ENCODE measurements at places on chromosomes 13 and 19.

DNA sequence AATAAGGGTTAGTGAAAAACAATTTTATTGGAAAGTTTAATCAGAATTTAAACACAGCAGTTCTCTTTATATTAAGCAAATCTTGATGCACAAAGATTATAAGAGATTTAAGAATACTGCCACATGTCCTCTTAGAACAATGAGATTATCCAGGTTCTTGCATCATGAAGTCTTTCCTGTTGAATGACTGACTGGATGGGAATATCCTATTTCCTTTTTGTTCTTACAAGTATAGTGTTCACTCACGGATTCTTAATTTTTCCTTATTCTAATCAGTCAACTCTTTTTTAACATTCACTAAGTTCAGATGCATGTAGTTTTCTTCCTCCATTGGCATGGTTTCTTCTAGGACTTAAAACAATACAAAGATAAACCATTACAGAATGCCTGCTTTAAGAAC, 10.1 kb downstream of the URI1 start:
- DNase-seq, result no peak

GRCh38 chr13:61383111-61383510, 32.5 kb downstream of the PCDH20 start:
- no peak for DNase-seq

GRCh38 chr13:110320645-110321044, 13.6 kb downstream of the COL4A2 start:
- DNase-seq, result no peak

GRCh38 chr13:95530178-95530577, 22.3 kb upstream of the CLDN10 start:
- DNase-seq, result peak; percentile 80

DNA sequence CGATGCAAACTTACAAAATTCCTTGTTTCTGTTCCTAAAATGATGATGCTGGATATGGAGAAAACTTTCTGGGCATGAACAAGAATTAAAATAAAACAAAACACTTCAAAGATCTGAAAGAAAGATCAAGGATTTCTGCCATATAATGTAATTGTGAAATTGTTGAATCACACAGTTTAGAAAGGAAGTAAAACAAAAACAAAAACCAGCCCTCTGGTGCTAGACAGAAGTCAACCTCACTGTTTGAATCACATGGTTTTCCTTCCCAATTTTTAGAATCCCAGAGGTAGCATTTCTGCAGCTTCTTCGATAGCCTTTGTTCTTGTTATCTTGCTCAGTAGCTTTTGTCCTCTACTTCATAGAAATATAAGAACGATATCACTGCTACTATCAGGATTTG, 118.2 kb upstream of the ARGLU1 start:
- DNase-seq, result no peak

- DNase-seq, result peak; percentile 39
These were observed 107.8 kb upstream of the TNFSF11 start for GRCh38 chr13:42466123-42466522.

DNA sequence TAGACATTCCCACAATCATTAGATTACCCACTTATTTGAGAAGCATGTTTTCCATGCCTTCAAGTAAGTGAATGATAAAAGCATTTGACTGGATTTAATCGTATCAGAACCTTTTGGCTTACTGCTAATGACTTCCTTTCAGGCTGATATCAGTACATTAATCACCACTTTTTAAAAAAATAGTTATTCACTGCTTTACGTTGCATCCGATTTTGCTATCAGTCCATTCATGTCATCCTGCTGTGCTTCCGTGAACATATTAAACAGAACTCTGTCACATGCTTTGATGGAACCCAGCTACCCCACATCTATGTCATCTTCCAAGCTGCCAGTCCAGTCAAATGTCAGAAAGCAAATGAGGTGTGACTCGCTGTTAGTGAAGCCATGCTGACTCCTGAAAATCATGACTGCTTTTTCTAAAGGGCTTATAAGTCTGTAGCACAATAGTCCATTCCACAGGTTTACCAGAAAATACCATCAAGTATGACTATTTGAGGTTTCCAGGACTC, 440.9 kb downstream of the IRS2 start:
- DNase-seq, result no peak

- DNase-seq, result no peak
These were observed 8.1 kb downstream of the MRPL4 start for GRCh38 chr19:10260141-10260584.

- peak; percentile 21 for DNase-seq
These were observed 69.6 kb downstream of the ARHGEF7 start for GRCh38 chr13:111184458-111185401.

- DNase-seq, result peak; percentile 60
These were observed at the start of gene ALOX5AP for GRCh38 chr13:30735025-30735871. Gene ALOX5AP, plus strand, starts transcription at chr13:30735543. Its CDS starts 63 bp downstream, at chr13:30735606.

GRCh38 chr19:41565379-41565720, 10.6 kb upstream of the CEACAM21 start:
- no peak for DNase-seq

DNA sequence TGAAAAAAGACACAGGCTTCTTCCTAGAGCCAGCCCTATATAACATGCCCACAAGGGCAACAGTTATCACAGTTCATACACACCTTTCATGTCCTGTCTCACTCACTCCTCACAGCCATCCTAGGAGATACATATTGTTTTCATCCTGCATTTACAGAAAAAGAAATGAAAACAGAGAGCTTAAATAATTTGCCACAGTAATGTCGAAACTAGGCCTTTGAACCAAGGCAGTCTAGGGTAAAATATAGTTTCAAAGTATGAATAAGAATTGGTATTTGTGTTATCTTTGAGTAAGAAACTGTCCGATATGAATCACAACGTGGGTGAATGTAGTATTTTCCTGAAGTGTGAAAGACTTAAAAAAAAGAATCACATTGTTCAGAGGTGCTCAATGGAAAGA, 26.8 kb downstream of the CLDN10 start:
- DNase-seq, result no peak

GRCh38 chr13:114258589-114258988, 22.8 kb upstream of the UPF3A start:
- DNase-seq, result no peak

- no peak for DNase-seq
These were observed 14.8 kb downstream of the CEBPG start for GRCh38 chr19:33388231-33388724.

GRCh38 chr13:72970301-72970880, 88.4 kb upstream of the KLF5 start:
- no peak for DNase-seq

- no peak for DNase-seq
These were observed 223.1 kb upstream of the TSHZ3 start for GRCh38 chr19:31572102-31572975.

- no peak for DNase-seq
These were observed 352.0 kb downstream of the FGF14 start for GRCh38 chr13:102049853-102050252.

DNA sequence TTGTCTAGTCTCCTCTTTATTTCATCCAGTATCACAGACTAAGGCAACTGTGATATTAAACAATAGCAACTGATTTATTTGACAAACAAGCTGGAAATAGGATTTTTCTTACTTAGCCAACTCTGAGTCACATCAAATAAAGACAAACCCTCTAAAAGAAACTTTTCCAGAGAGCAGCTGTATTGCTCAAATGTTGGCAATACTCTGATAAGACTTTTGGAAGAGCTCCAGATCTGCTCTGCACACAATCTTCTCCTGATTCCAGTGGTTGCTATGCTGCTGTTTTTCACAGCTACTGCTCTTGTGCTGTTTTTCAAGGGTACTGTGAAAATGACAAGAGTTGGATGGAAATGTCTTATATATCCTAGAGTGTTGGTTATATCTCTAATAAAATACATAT, 1479.2 kb downstream of the SLITRK5 start:
- DNase-seq, result no peak

- DNase-seq, result no peak
These were observed 40.8 kb downstream of the BBC3 start for GRCh38 chr19:47190167-47190727.

GRCh38 chr13:41401366-41401765, 56.0 kb upstream of the RGCC start:
- DNase-seq, result no peak

DNA sequence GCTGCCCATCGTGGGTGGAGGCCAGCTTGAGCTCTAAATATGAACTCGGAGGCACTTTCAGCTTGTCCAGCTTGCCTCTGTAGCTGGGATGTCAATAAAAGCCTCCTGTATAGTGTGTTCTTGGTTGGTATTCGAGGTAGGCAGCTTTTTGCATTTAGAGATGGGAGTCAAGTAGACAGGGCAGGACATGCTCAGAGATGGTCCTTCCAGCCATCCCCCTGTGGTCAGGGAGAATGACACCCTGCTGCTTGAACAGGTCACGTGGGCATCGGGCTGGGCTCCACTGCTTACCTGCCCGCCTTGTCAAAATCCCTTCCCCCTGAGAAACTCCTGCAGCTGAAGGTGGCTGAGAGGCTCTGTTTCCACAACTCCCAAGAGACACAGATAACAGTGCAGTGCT, 302.5 kb downstream of the ZNF536 start:
- DNase-seq, result no peak

- DNase-seq, result peak; percentile 81
These were observed 589 bp downstream of the ZBTB45 start for GRCh38 chr19:58519087-58519354.

GRCh38 chr19:51090471-51090870, 7.8 kb upstream of the KLK14 start:
- no peak for DNase-seq

GRCh38 chr13:110405597-110406450, 98.7 kb downstream of the COL4A2 start:
- DNase-seq, result no peak

DNA sequence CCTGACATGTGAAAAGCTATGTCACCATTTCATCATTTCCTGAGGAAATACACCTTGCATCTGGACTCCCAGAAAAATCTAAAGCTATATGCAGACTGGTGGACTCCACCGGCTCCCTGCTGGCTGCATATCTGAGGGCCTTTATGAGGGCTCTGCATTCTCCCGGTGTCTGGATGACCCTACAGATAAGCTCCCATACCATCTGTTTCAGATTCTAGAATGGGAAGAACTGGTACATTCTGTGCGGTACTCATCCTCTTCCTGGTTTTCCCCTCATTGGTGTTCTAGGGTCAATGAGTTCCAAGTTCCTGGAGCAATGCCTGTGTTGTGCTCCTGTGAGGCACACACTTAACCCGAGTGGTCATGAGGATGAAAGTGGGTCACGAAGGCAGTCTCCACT, 60.4 kb downstream of the COL4A1 start:
- no peak for DNase-seq

DNA sequence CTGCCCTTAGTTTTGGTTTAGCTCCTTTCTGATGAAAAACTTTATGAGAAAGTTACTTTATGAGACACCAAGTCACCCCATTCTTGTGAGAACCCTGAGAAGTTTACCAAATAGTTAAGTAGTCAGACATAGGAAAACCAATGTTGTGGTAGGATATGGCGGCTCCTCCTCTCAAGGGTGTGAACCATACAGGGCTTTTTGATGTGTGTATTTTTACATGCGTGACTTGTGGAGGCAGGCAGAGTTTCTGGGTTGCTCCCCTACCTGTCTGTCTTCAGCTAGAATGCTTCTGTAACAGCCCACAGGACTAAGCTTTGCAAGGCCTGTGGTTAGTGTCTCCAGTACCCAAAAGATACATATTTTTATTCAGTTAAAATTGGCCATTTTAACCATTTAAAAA, 18.3 kb downstream of the UBAC2 start:
- DNase-seq, result no peak

DNA sequence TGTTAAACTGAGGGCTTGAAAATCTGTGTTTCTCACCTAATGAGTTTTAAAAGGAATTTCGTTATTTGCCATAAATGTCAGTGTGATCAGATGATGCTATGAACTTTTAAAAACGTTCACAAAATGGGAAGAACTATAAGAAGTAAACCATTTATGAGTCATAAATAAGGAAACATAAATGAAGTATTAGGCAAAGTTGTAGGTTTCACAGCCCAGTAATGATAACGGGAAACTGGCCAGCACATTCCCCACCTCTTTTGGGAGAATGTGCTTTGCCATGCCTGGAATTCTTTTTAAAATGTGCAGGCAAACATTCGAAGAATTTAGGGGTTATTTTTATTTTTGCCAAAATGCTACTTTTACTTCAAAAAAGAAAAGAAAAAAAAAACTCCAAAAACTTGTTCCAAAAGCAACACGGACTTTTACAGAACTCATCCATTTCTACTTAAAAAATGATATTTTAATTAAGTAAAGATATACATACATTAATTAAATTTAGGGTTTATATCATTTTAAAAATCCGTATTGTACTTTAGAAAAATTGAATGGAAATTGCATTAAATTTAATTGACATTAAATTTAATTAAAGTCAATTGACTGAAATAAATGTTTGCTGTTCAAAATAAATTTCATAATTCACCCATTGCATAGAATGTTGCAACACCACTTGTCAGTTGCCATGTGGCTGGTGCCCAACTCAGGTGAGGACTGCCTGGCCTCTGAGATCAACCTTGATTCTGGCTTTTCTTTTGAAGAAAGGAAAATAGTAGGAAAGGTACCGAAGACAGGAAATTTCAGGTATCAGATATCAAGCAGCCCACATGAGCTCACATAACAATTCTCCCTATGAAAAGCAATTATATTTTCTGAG, 1198.5 kb downstream of the EFNB2 start:
- DNase-seq, result no peak

- DNase-seq, result no peak
These were observed 7.8 kb upstream of the WASF3 start for GRCh38 chr13:26549713-26550112.

DNA sequence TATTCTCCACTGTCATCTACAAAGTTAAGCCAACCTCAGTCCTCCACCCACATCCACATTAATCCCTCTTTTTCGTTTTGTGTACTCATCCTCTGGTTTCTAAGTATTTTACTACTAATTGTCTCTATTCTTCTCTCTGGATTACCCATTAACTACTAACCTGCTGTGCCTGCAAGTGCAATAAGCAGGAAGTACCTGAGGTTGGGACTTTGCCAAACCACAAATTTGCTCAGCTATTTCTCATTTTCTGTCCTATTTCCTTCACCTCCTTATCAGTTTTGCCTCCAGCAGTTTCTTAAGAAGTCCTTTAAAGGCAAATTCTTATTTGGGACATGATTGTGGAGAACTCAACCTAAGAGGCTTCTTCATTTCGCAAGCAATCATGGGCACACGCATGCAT, 1708.9 kb downstream of the SLITRK5 start:
- DNase-seq, result no peak

DNA sequence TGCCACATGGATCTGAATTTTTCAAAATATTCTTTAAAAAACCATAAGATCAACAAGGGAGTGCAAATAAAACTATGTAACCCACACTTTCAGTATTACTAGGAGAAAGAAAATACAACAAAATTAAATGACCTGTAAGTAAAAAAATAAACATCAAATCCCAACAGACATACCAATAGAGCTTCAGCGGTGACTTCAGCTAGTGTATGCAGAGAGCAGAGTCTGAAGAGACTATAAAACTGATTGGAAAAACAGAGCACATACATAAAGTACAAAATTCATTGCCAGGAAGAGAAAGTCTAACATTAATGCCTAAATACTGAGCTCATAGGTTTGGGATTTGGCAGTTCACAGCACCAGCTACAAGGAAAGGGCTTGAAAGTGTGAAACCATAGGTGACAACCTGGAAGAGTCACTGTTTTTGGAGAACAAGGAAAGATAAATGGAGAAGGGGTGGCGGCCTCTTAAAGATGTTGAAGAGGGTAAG, 291.1 kb downstream of the LMO7 start:
- no peak for DNase-seq

GRCh38 chr13:112116187-112116950, 49.4 kb downstream of the SOX1 start:
- DNase-seq, result no peak

GRCh38 chr19:27752530-27753184, 1460.3 kb downstream of the UQCRFS1 start:
- DNase-seq, result no peak

Data from Kasumi-1 (cell line).